ENCODE measurements at places on chromosomes 6 and 20.

GRCh38 chr20:19583532-19584175 lies 174.4 kb upstream of the RIN2 start:
- DNase-seq: peak; percentile 18

GRCh38 chr20:61767761-61768494 lies 297.8 kb downstream of the TAF4 start:
- no peak for DNase-seq

GRCh38 chr6:45031601-45032000 lies 296.5 kb upstream of the RUNX2 start:
- DNase-seq: no peak

- no peak for DNase-seq
Observed at GRCh38 chr6:13331516-13332348, 3.4 kb upstream of the TBC1D7 start.

DNA sequence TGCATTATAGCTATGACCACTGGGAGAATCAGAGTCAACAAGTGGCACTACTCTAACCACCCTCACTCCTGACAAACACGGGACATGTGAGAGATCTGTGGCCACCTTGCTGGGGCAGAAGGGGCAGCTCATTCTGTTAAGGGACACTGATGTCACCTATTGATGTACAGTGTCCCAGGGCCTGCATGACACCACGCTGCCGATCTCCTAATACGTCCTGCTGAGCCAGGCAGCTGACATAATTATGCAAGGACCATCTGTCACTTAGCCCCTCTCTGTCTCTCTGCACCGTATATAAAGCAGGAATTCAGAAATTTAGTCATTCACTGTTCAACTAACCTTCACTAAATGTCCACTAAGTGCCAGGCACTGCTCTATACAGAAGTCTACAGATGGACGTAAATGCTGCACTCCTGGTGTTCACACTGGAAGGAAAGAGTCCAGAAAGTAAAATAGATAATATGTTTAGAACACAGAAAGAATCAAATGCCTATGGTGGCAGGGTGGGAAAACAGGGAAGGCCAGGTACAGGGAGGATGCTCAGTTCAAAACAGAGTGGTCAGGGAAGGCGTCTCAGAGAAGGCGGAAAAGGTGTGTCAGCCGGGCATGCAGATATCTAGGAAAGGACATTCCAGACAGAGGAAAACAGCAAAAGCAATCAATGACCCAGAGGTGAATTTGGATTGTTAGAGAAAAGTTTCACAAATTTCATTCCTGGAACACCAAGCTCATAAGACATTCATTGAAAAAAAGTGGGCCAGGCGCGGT lies 173.8 kb downstream of the ZNF217 start:
- no peak for DNase-seq

GRCh38 chr6:170344631-170345576 lies 38.3 kb downstream of the FAM120B start:
- no peak for DNase-seq

GRCh38 chr20:12715371-12715770 lies 293.4 kb upstream of the SPTLC3 start:
- no peak for DNase-seq

GRCh38 chr20:21534453-21534852 lies 20.6 kb upstream of the NKX2-2 start:
- no peak for DNase-seq

All from stimulated activated CD4-positive, alpha-beta T cell treated with anti-CD3 and anti-CD28 coated beads, Interleukin-4, amount 100 ng/mL, for 1 hour (primary cell).